Neural progenitor cell (in vitro differentiated cells): ENCODE measurements at places on chromosomes 3 and 15. TPM values are rescaled to one million over a fixed set of nuclear protein-coding genes. Genes with fewer than 3 reads are reported as not detected.

DNA sequence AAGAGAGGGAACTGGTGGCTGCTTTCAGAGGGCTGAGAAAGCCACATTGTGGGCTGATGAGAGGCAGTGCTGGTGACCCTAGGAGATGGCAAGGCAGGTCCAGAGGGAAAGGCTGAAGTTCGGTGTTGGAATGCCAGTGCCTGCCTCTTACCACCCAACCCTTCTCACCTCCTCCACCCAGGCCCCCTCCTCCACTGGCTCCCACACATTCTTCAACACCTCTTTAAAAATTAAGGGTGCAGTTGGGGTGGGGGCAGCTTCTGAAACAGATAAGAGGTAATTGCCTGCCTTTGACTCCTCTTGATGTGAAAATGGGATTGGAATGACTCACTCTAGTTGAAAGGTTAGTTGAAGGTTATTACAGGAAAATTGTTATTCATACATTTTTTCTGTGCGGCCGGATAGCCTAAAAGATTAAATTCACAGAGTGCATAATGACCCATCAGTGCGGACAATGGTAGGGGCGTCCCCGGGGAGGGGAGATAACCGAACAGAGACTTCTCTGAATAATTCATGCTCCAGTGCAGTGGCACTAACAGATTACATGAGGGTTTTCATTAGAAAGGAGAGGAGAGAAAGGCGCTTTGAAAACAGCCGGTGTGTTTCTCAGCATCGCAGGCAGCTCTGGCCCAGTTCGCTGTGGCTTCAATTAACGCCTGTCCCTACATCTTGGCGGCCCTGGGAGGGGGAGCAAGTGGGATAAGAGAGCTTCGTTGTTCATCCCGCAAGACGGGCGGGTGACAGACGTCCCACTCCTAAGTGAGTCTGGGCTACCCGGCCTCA lies 212.4 kb downstream of the TLE3 start:
- DNase-seq, result peak; percentile 78

Gene TICRR
- 19.6 and 25.7 TPM in 2 replicates for total RNA-seq

GRCh38 chr3:37668818-37669610 lies 192.7 kb upstream of the CTDSPL start:
- no peak for DNase-seq

Gene SLC22A14
- total RNA-seq, result not detected in 2 replicates

Gene TMEM266
- 0.43 and 1.1 TPM in 2 replicates for total RNA-seq

DNA sequence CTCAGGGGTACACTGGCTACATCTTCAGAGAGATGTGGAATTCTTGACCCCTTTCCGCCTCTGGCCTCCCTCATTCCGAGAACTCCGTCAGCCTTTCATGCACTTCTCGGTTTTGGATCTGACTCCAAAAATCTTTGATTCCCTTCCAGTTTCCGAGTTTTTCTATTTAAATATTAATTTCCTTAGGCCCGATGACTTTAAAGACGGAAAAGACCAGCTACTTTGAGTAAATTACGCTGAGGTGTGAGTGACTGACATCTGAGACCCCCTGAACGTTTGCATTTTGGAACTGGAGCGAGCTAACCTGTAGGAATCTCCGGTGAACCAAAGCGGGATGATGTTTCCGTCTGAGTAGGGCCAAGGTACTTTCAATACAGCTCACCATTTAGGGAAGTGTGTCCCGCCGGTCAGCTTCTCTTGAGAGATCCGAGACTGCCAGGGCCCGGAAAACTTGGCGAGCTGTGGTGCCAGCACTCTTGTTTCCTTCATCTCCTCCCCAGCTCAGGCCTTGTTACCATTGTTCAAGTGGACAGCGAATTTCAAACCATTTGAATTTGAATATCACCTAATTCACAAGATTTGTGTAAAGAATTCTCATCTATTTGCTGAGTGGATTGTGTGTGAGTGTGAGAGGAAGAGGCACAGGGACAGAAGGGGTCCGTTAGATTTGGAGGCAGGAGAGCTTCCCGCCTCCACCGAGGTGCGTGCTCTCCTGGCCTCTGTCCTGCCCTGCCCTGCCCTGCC lies 5.4 kb downstream of the SOX14 start:
- peak; percentile 39 for DNase-seq

Gene SYNPR
- total RNA-seq, result 0.30 and 0.59 TPM in 2 replicates

Gene THRB
- 1.1 and 1.2 TPM in 2 replicates for total RNA-seq

Gene EFCAB12
- 0.13 and 0.22 TPM in 2 replicates for total RNA-seq

- DNase-seq, result peak; percentile 65
These were observed 7.3 kb upstream of the ZBTB38 start for GRCh38 chr3:141360888-141361598.

DNA sequence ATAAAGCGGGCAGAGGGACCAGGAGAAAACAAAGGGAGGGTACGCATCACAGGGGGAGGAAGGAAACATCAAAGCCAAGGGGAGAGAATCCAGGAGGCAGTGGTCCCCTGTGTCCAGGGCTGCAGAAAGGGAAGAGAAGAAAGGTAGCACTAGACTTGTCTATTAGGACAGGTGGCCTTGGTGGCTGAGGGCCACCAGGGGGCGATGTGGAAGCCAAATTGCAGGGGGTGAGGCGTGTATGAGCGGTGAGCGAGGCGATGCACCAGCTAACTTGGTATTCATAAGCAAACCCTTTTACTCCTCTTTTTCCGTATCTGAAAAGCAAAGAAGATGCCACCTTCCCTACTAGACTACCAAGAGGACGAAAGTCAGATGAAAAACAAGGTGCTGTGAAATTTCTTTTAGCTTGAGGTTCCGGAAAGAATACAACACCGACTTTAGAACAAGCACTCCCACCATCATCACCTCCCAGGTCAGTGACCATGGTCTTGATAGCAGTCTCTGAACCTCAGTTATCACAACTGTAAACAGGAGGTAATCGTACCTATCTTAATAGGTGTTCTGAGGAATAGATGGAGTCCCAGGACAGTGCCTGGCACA lies 654.4 kb upstream of the ADAMTS9 start:
- peak; percentile 81 for DNase-seq

GRCh38 chr3:116916836-116917235 lies 207.3 kb downstream of the TUSC7 start:
- DNase-seq, result no peak

Gene ROBO2
- 12.3 and 15.0 TPM in 2 replicates for total RNA-seq

DNA sequence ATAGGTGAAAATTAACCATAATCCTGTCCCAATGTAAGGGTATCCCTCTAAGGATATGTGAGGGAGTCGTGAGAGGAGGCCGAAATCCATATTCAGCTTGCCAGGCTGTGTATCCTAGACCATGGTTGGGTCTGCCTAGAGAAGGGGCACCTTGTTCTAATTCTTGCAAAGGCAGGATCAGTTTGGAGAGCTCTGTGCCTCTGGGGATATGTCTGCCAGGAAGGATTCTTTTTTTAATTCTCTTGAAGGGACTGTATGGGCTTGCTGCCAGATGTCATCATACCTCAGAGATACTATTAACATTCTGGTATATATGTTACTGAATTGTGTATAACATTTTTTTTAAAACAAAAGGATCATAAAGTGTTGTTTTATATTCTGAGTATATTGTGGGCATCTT lies 2.4 kb downstream of the ATP1B3 start:
- no peak for DNase-seq

Gene COLQ
- total RNA-seq, result 1.5 and 2.8 TPM in 2 replicates

Gene VIPR1
- 1.4 and 2.9 TPM in 2 replicates for total RNA-seq

- DNase-seq, result no peak
These were observed 50.7 kb upstream of the CCR2 start for GRCh38 chr3:46303240-46303639.

- DNase-seq, result no peak
These were observed 62.8 kb downstream of the SCN11A start for GRCh38 chr3:38988955-38989354.

DNA sequence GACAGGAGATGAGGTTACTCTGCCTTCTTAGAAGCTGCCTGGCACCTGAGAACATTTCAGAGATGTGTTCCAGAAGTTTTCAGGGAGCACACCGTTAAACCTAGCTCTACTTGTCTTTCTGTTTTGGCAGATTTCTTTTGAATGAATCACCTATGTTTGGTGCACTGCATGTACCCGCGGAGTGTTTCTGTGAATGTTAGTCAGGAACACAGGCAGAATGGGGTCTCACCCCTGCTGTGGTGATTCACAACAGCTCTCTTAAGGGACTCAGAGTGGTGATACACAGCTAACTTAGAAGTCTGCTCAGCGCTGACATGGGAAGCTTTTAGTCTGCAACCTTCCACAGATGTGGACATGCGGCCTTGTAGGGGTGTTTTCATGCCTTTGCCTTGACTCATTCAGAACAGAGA lies 24.0 kb downstream of the TSEN2 start:
- no peak for DNase-seq

DNA sequence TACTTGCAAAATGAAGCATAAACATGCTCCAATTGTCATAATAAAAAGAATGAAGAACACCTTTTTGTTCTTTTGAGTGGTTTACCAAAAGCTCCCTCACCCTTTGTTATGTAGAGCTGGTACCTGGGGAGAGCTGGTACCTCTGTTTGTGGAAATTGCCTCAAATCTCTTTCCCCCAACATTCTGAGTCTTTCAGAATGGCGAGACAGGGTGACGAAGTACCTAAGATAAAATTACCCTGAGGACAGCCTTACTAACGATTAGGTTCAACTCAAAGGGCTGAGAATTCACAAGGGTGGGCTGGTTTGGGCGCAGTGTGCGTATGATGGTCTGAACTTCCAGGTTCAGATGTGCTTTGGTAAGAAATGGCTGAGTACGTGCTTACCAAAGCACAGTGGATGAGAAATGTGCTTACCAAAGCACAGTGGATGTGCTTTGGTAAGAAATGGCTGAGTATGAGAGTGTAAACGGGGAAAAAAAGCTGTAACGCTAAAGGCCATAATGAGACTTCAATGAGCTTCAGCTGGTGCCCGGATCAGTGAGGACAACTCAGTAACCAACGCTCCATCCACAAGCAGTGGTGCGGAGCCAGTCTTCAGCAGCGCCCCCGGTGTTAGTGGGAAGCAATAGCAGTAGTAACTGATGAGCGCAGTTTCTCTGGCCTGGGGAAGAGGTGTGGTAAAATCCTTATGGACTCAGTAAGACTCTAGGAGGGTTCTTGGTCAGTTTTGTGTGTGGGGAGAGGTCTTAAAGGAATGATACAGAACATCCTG lies 72.3 kb upstream of the LRIG1 start:
- DNase-seq, result peak; percentile 86

- no peak for DNase-seq
These were observed 11.8 kb upstream of the PIAS1 start for GRCh38 chr15:68042156-68042854.

DNA sequence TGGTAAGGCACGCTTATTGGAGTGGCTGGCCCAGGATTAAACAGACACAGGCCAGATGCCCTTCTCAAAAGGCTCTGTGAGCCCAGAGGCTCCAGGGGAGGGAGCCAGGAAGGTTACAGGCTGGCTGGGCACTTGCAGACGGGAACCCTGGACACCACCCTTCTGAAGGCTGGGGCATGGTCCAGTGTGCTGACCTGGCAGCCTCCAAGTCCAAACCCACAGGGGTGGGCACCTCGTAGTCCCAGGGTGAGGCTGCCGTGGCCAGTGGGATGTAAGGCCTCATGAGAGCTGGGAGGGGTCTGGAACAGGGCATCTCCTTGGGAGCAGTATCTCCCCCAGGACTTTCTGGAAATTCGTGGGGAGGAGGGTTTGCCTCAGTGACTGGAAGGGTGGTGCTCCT lies 19.6 kb downstream of the EFCC1 start:
- no peak for DNase-seq

Gene INKA1
- total RNA-seq, result 0.84 TPM in 1 of 2 replicates, not detected in the other

- DNase-seq, result no peak
These were observed 68.7 kb downstream of the CGNL1 start for GRCh38 chr15:57444877-57445513.

Gene CCR9
- total RNA-seq, result not detected in 2 replicates

GRCh38 chr3:131597816-131598215 lies 95.0 kb upstream of the MRPL3 start:
- DNase-seq, result no peak

GRCh38 chr15:90478846-90479481 lies 50.8 kb upstream of the CRTC3 start:
- DNase-seq, result no peak

Gene SLC2A2
- not detected in 2 replicates for total RNA-seq

Gene MELTF
- 0.28 and 4.2 TPM in 2 replicates for total RNA-seq

Gene CPA3
- not detected in 2 replicates for total RNA-seq

DNA sequence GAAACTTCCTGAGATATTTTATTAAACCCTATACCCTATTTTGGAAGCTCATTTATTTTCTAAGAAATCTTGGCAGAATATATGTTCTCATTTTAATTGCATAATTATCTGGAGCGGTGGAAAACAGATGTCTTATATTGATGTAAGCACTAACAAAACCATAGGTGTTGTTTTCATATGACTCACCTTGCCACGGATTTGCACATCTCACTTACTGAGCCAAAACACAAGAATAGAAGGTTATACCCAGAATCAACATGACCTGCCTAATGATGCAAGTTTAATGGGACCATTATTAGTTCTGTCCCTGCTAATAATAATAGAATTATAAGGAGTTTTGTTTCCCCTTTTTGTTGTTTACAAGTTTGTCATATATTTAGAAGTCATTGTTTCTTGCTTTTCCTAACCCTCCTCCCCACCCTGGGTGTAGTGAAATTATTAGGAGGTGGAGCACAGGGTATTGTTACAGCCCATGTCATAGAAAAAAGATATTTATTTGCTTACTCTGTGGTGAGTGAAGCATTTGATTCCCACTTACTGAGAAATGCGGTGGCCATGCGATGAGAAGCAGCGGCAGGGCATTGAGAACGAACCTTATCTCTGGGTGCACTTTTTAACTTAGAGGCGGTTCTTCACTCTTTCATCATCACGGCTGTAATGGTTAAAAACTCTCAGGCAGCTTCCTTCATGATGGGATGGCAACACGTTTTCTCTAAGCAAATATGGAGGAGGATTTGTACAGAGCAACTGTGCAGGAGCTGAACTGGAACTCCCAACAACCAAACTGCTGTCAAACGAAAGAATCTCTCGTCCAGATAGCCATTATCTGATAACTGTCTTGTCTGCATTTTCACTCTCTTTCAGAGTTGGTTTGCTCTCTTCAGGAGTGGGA lies 521 bp downstream of the IL5RA start:
- DNase-seq, result no peak

Gene RASGRF1
- 0.22 and 0.59 TPM in 2 replicates for total RNA-seq

Gene DUOXA2
- total RNA-seq, result not detected in 2 replicates

GRCh38 chr3:17980863-17981262 lies 238.4 kb upstream of the TBC1D5 start:
- DNase-seq, result no peak

Gene ABI3BP
- not detected in 2 replicates for total RNA-seq

DNA sequence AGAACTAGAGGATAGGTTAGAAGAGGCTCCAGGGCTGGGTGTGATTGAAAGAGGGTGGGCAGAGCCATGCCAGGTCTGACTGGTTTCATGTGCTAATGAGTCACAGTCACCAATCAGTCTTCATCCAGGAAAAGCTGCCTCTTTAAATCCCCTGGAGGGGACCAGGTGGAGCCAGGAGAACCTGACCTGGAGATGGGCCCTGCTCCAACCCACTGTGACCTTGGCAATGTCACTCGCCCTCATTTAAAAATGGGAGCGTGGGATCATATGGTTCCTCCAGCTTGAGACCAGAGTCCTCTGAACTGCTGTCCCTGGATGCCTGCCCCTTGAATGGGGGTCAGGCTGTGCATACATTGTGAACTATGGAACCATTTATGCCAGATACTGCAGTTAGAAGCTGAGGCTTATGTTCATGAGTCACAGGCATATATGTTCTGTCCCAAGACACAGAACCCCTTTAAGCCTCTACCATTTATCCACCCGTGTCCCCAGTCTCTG lies 23.0 kb downstream of the HES1 start:
- no peak for DNase-seq
